ENCODE measurements at places on chromosomes 6 and 20.

DNA sequence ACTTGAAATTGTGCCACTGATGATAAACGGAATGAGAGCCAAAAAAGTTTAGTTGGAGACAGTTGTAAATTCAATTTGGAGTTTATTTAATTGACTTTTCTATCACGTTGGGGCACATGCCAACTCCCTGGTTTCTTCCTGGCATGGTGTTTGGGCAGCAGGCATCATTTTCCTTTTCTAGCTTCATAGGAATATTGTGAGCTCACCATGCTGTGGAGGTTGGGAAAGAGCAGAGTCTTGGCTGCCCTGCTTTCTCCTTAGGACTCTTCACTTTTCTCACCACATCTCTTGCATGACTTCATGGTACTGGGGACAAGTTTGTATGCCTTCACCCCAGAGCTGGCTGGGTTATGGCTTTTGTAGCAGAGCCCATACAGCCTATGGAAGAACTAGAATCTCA lies 6.4 kb downstream of the SCAND1 start:
- DNase-seq = no peak

GRCh38 chr6:65229825-65230224 lies 477.2 kb downstream of the EYS start:
- no peak for DNase-seq

- DNase-seq = no peak
Measured at GRCh38 chr6:17629824-17630510, 29.9 kb downstream of the FAM8A1 start.

DNA sequence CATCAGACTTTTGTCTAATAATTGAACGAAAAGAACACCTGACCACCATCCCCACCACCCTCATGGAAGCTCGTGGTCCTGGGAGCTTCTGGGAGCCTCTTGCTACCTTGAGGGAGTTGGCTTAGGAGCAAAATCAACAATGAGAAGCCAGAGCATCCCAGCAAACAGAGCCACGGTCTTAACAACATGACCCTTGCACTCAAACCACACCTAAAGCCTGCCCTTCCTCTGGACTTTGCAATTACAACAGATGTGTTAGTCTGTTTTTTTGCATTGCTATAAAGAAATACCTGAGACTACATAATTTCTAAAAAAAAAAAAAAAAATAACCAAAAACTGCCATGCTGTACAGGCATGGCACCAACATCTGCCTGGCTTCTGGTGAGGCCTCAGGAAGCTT lies 9.5 kb upstream of the RBM24 start:
- no peak for DNase-seq

- no peak for DNase-seq
Measured at GRCh38 chr6:136706430-136706829, 85.8 kb downstream of the MAP3K5 start.
